ENCODE measurements at places on chromosomes 7 and 10.

GRCh38 chr7:99752356-99752755 lies 17.4 kb upstream of the CYP3A7 start:
- DNase-seq = no peak

DNA sequence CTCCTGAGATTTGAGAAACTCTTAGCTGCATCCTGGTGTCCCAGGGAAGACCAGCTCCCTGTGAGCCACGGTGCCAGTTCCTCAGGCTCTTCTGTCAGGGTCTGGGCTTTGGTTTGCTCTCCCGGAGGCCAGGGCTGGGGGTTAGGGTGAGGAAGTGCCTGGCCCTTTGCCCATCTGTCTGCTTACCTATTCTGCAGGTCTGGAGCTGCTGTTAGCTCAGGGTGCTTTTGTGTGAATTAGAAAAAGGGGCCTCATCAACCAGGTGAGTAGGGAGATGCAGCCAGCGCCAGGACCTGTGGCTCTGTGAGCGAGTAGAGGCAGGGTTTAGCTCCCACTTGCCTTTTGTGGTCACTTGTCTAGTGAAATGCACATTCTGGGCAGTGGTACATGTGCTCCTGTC lies 109.4 kb downstream of the DOCK1 start:
- DNase-seq = no peak

GRCh38 chr10:83289373-83289772 lies 849.9 kb upstream of the GHITM start:
- no peak for DNase-seq

GRCh38 chr7:1175597-1175966 lies 15.6 kb upstream of the ZFAND2A start:
- DNase-seq = no peak

GRCh38 chr10:63921908-63922467 lies 400.8 kb downstream of the REEP3 start:
- DNase-seq = no peak

- no peak for DNase-seq
Measured at GRCh38 chr10:122715576-122715975, 15.9 kb upstream of the C10orf120 start.

DNA sequence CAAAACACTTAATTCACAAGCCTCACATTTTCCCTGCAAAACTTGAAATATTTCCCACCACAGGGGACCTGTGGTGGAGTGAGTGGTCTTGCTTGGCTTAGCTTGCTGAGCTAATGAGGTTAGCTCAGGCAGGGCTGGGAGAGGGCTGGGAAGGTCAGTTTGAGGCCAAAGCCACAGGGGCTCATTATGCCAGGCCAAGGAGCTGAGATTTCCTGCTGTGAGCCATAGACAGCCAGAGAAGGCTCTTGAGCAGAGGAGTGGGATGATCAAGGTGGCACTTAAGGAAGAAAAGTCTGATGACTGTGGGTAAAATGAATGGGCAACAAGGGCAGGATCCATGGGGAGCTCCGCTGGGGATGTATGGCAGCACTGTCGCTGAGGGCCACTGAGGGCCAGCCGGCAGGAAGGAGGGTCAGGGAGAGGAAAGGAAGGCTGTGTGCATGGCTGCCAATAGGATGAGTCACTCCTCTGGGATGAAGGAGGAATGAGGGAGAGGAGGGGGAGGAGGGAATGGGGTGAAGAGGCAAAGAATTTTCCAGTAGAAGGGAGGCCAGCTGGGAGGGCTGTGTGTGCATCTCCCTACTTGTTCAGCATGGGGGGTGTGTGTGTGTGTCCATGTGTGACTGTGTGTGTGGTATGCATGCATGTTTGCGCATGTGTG lies 18.7 kb upstream of the ZNF488 start:
- no peak for DNase-seq

DNA sequence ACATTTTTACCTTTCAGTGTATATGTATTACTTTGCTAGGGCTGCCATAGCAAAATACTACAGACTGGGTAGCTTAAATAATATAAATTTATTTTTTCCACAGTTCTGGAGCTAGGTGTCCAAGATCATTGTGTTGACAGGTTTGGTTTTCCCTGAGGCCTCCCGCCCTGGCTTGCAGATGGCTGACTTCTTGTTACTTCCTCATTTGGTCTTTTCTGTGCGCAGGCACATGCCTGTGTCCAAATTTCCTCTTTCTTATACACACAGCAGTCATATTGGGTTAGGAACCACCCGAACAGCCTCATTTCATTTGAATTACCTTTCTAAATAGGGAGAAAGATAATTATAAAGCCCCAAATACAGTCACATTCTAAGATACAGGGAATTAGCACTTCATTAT lies 521.6 kb upstream of the SORCS1 start:
- no peak for DNase-seq

GRCh38 chr7:70035519-70035918 lies 437.2 kb downstream of the AUTS2 start:
- DNase-seq = no peak

DNA sequence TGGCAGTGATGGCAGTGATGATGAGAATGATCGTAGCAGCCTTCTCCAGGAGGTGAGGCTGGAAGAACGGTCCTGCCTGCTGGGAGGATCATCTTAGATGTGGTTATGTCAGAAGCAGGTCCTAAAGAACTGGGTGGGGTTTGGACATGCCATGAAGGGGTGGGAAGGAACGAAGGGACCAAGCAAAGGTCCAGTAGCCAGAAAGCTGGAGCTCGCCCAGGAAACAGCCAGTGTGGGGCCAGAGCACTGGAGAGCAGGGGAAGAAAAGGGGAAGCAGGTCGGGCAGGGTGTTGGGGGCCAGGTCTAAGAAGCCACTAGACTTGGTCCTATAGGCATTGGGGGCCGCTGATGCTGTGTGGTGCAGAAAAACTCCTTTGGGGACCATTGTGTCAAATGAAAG lies 127.4 kb downstream of the RGS10 start:
- DNase-seq = no peak

DNA sequence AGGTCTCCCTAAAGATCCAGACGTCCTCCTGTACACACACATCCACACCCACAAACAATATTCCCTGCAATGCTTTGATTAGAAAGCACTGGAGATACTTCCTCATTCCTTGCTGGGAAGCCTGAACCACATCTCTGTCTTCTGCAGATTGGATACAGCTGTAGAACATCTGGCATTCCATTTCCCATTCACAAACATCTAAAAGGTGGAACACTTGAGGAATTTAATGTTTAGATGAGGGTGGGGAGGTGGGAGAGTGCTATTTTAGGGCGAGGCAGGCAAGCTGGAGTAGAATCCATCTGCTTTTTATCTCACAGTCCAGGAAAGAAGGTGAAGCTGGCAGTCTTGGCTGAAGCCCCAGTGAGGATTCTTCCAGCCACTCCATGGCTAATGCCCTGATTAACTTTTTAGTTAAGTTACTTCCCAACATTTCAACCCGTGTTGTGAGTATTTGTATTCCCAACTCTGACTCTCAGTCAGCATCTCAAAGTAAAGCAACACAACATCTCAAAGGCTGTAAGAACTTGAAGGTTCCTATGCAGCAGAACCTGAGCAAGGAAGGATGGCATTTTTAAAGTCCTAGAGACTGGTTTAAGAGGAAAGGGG lies 46.1 kb downstream of the CYTH3 start:
- no peak for DNase-seq

- DNase-seq = no peak
Measured at GRCh38 chr10:2262333-2262732, 525.0 kb upstream of the ADARB2 start.

GRCh38 chr10:42623929-42624328 lies 14.4 kb downstream of the ZNF33B start:
- DNase-seq = no peak

GRCh38 chr7:149093228-149093627 lies 2.7 kb upstream of the ZNF786 start:
- DNase-seq = no peak

GRCh38 chr7:27944643-27945042 lies 204.7 kb downstream of the TAX1BP1 start:
- DNase-seq = no peak

- DNase-seq = no peak
Measured at GRCh38 chr7:18495412-18496340, at the start of gene HDAC9. HDAC9 (plus strand) TSS chr7:18495749; CDS start chr7:18496303, 554 bp downstream.

DNA sequence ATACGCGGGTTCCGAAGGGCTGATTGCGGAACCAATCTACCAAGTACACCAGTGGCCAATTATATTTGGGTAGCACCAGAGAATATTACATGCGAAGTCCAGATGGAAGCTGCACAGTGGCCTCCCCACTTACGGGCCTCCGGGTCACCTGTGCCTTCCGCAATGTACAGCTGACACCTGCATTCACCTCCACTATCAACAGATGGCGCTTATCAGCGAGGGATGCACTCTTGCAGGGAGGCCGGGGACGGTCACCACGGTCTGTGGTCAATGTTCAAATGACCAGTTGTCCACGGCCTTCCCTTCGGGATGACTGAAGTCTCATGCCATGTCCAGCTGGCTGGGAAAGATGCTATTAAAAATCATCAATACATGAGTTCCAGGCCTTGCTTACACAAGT lies 47.6 kb downstream of the SLIT1 start:
- DNase-seq = no peak

- DNase-seq = no peak
Measured at GRCh38 chr10:128908099-128908498, 558.9 kb upstream of the MGMT start.

GRCh38 chr10:76577455-76577854 lies 1060.2 kb downstream of the KCNMA1 start:
- no peak for DNase-seq

- no peak for DNase-seq
Measured at GRCh38 chr10:69348816-69349541, 67.7 kb downstream of the TACR2 start.

GRCh38 chr7:40211276-40212003 lies 76.6 kb downstream of the SUGCT start:
- no peak for DNase-seq

GRCh38 chr7:42144604-42145003 lies 92.4 kb downstream of the GLI3 start:
- no peak for DNase-seq

DNA sequence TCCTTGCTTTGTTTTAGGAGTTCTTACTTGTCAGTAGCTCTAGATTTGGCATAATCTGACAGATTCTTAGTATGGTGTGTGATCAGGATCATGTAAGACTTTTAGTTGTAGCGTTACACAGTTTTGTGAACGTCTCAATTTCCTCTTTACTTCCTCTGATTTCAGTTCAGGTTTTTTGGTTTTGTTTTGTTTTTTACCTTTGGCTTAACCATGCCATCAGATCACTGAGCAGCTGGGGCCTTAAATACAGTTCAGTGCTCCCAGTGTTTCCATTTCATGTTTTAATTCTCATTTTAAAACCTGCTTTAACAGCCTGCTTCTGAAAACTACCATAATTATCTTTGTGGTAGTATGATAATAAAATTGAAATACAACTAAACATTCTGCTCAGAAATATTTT lies 27.2 kb upstream of the ARMS2 start:
- DNase-seq = no peak

DNA sequence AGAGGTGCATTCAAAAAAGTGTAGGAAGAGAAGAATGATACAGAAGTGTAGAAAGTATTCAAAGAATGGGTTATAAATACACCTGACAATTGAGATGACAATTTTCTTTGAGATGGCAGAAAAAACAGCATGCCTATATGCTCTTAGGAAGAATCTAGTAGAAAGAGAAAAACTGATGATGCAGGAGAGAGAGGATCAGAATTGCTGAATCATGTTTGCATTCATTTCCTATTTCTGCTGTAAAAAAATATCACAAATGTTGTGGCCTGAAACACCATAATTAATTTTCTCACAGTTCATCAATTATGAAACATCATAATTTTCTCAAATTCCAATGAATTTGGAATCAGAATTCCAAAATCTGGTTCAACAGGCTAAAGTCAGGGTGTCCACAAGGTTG lies 9.8 kb upstream of the AKR1C1 start:
- DNase-seq = no peak

DNA sequence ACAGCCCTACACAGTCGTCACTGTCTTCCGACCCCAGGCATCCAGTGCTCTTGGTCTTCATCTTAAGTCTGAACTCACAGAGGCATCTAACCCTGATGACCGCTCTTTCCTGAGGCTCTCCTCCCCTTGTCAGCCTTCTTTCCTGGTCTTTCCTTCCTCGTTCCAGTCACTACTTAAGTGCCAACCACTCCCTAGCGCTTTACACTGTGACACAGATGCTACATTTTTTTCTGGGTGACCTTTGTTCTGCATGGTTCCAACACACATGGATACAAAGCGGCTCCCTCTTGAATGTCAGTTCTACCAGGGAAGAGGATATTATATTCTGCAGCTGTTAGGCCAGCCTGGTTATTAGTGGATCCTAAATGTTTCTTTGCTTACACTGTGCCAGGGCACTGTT lies 12.7 kb downstream of the YWHAG start:
- no peak for DNase-seq

GRCh38 chr10:119413093-119413453 lies 129.4 kb downstream of the RGS10 start:
- no peak for DNase-seq

DNA sequence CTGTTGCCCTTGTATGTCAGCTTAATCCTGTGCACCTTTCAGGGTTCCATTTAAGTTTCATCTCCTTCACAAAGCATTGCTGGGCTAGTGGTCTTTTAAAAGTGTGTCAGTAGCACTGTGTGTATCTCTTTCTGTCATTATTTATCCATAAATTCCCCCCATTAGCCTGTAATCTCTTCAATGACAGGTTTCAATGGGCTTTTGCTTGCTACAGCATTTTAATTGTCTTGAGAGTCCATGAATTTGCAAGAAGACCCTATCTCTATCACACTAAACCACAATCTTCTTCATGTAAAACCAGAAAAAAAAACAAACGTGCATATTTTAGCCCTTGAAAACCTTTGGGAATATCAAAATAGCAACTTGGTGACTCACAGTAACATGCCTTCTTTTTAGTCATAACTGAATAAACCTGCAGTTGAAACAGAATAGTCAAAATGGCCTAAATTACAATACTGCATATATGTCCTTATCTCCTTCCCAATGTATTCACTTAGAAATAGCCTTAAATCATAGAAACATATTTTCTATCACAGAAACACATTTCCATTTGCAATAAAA lies 118.6 kb downstream of the PON1 start:
- DNase-seq = no peak

- DNase-seq = no peak
Measured at GRCh38 chr10:18625886-18626285, 25.5 kb downstream of the NSUN6 start.

GRCh38 chr7:40604601-40605438 lies 470.0 kb downstream of the SUGCT start:
- no peak for DNase-seq

DNA sequence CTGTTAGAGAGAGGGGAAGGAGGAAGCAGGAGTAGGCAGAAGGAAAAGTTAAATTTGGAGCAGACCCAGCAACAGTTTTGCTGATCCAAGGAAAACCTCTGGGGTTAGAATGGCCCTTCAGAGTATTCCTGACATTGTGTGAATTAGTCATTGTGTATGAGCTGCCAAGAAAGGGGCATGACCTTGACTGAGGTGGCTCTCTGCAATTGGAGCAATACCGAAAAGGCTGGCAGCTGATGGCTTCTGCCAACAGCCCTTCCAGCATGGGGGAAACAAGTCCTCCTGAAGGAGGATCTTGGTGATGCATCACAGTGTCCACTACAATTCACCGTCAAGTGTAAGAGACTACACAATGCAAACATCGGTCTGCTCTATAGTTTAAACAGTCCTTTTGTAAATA lies 20.6 kb upstream of the WASL start:
- DNase-seq = no peak

- DNase-seq = no peak
Measured at GRCh38 chr7:148242294-148242821, 348.2 kb upstream of the C7orf33 start.
